ENCODE measurements at places on chromosomes 16 and 17.
A peak's percentile ranks its signal among the peaks of the same experiment; 100 is the strongest.

GRCh38 chr16:77612596-77612995, 109.7 kb upstream of the NUDT7 start:
- DNase-seq: no peak

DNA sequence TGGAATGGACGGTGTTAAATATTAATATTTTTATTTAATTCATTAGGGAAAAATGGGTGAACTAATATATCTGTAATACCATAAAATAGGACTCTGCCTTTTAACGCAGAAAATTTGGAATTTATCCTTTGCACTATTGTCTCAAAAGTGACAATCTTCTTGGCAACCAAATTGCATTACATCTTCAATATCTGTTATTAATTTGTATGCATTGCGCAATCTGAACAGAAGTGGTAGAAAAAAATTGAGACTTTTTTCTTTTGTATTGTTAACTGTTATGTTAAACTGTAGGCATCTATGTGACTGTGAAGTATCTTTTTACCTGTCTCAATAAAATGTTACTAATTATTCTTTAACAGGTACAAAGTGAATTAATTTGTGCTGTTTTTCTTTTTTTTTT, 55.6 kb downstream of the PPM1E start:
- no peak for DNase-seq

DNA sequence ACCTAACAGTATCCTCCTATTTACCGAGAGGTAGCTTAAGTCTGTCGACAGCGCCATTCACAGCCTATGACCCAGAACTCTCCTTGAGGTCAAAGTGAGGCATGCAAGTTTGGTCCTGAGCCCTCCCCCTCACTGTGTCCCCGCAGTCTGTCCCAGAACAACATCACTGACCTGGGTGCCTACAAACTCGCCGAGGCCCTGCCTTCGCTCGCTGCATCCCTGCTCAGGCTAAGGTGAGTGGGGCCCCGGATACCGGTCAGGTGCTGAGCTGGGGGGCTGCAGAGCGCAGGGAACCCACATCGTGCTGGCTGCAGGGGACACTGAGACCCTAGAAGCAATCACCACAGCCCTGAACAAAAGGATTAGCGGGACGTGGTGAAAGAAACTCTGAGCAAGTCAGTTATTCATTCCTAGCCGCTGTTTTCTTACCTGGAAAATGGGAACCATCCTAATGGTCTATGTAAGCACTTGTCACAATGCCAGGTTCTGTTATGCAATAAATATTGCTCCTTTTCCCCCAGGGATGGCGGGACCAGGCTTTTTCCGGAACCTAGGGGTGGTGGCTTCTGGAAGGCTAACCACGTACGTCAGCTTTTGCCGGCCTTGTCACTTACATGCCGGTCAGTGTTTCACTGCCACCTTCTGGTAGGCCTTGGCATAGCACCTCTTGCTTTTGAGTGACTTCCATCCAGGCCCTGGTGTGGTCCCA, 23.8 kb downstream of the DEXI start:
- peak; percentile 96 for DNase-seq

GRCh38 chr16:5432166-5432565, 334.6 kb upstream of the EEF2KMT start:
- DNase-seq: no peak

DNA sequence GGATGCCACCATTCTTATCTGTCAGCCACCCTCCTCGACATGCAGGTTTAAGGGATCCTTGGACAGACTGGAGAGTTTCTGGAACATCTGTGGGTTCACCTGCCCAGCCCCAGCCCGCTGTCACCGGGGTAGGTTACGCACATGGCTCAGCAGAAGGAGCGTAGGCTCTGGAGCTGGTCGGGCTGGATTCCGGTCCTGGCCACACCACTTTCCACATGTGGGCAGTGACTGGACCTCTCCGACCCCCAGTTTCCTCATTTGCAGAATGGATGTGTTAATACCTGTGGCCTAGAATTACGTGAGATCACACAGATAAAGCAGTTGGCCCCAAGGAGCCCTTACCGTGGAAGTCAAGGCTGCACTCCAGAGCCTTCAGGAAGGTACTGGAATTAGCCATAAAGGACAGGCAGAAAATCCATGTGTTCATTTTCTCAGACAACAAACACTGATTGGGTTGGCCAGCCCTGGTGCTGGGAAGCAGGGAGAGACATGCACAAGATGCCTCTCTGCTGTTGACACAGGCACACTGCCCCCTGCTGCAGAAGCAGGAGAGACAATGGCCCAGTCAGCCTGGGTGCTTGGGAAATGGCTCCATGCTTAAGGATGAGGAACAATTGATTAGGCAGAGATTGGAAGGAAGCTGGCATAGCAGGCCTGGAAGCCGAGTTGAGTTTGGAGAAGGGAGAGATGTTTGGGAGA, 58.8 kb downstream of the SF3B3 start:
- DNase-seq: no peak

- DNase-seq: no peak
Observed at GRCh38 chr16:492211-492875, 35.2 kb upstream of the CAPN15 start.

- DNase-seq: no peak
Observed at GRCh38 chr16:26765087-26765486, 301.6 kb upstream of the C16orf82 start.

DNA sequence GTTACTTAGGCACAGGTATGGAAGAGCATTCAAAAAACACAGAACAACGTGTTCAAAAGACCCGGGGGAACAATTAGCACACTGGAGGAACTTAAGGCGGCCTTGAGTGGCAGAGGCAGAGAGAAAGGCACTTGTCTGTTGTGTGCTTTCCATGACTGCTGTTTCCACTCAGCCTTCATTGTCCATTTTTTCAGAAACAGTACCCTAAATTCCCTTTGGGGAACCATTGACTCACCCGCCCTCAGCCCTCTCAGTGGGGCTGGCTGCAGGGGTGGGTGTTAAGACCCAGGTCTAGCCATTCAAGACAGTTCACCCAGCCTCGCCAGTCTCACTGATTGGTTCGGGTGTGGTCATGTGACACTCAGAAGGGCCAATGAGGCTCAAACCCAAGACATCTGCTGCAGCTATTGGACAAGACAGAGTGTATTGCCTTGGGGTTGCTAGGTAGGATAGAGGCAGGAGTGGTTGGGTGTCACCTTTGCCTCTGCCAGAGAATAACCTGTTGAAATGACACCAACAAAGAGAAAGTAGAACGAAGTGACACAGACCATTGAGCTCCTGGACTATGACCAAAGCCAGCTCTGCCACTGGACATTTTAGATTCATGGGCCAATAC, 19.6 kb upstream of the CEP20 start:
- no peak for DNase-seq

All from thoracic aorta (tissue), 2 donors.